Motor neuron (in vitro differentiated cells): ENCODE measurements at places on chromosomes 1 and 21.

GRCh38 chr1:226547754-226548191 is 791 bp upstream of the STUM start:
- peak; percentile 75 for ATAC-seq

DNA sequence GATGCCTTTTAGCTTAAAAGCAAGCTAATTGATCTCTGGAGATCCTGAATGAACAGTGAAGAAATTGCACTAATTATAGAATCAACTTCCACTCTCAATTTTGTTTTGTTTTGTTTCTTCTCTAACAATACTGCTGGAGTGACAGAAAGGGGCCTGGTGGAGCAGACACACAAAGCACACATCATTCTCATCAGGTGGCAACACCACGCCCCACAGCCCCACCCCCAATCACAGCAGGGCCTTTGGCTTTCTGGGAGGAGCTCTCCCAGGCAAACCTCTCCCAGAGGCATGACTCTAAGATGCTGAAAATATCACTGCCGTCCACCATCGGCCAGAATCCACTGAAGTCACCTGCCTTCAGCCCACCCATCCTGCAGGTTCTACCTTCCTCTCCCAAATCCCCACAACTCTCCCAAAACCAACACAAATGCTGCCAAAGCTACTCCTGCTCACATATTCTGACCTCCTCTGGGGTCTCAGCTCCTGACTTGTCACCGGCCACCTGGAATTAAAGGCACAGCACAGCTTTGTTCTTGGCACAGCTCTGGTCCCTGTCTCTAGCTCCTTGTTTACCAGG is 120.7 kb downstream of the GRIK3 start:
- ATAC-seq, result no peak

DNA sequence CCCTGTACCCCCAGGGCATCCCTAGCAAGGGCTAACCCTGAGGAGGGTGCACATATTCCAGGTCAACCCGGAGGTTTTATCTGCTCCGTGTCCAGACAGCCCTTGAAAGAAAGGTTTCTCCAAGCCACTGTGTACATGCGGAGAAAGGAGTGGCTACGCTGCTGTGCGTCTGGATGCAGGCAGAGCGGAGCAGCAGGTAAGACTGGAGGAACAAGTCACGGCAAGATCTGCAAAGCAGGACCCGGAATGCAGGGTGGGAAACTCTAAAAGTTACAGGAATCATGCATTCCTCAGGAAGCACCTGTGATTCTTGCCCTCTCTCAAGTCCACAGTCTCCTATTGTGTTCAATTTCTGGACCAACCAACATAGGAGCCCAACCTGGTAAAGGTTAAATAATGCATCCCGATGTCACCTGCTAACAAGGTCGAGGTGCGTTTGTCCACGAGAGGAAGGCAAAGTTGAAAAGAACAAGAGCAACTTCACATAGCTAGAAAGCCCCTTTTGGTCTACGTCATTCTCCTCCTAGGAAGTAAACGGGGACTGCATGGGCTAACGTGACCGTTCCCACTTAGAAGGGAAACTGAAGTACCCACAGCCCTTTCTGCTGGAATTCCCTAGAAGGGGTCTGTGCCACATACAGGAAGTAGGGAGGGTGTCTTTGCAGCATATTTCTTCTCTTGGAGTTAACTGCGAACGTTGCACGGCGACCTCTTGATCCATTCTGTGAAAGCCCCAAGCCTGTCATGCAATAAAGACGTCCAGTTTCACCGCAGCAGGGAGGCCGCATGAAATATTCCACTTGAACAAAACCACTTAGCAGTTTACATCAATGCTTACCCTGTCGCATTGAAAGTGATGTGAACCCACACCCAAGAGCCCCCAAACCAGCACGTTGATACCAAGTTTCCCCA is 5.8 kb downstream of the TIAM1 start:
- no peak for ATAC-seq

DNA sequence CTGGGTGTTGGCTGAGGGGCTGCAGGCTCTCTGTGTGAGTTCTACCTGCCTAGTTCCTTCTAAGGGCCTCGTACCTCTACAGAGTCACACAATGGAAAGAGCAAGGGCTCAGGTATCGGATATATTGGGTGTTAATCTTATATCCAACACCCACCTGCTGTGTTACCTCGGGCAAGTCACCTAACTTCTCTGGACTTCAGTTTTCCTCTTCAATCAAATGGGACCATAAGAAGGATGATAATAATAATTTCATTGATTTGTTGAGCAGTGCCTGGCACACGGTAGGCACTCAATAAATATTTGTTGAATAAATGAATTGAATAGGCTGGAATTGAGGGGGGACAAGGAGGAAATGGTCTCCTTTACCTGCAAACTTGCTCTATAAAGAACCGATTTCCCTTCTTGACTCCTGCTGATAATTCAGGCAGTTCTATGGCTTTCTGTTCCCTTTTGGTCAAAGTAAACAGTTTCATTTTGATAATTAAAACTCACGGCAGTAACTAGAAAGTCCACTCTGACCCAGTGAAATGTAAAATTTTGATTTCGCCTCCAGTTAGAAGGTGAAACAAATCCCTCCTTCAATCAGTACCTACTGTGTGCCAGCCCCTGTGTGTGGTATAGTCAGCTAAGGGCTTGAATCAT is 16.5 kb upstream of the MAN1C1 start:
- ATAC-seq, result no peak

DNA sequence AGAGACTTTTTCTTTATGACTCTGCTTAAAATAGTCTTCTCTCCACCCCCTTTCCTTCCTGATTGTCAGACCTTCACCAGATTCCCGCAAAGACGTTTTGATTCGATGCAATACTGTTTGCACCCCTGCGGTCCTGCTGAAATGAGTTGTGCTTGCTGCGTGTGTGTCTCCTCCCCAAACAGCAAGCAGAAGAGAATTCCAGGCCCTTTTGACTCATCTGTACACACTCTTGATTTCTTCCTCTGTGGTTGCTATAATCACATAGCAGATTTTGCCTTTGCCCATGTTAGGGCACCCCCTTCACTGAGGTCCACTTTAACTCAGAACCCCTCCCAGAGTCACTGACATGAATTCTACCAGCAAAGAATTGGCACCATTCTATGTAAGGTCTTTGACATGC is 136.5 kb downstream of the ZZZ3 start:
- ATAC-seq, result peak; percentile 83
